ENCODE measurements at places on chromosomes 2 and 18.

GRCh38 chr2:168787098-168787781 is 15.2 kb upstream of the NOSTRIN start:
- DNase-seq, result no peak

GRCh38 chr2:144213797-144214196 is 306.1 kb downstream of the ZEB2 start:
- no peak for DNase-seq

DNA sequence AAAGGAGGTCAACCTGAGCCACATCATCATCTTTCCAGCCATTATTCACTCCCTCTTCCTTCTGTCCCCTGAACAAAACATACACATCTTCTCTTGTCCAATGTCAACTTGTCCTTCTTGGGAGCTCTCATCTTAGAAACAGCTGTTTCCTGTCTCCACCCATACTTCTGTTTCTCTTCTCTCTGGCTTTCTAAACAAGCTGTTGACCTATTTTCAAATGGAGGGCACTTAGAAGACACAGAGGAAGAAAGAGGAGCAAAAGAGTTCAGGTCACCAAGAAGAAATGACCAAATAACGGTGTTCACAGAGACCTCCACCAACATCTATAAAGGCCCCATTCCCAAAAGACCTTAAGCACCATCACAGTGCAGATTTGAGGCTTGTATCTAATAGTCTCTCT is 355.9 kb upstream of the HNRNPA3 start:
- no peak for DNase-seq

- no peak for DNase-seq
Observed at GRCh38 chr2:74544634-74545033, 9.1 kb downstream of the LOXL3 start.

- no peak for DNase-seq
Observed at GRCh38 chr2:132573444-132574007, 96.5 kb downstream of the LYPD1 start.

- DNase-seq, result no peak
Observed at GRCh38 chr2:45610281-45611019, 617 bp downstream of the SRBD1 start.

DNA sequence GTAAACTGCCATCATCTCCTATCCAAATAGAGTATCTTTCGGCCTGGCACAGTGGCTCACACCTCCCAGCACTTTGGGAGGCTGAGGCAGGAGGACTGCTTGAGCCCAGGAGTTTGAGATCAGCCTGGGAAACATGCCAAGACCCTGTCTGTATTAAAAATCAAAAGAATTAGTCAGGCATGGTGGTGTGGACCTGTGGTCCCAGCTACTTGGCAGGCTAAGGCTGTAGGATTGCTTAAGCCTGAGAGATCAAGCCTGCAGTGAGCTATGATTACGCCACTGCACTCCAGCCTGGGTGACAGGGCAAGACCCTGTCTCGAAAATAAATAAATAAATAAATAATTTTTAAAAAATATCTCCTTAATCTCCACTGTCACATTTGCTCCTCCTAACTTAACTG is 14.7 kb upstream of the ARPC2 start:
- DNase-seq, result no peak

GRCh38 chr2:191888400-191889166 is 41.7 kb upstream of the CAVIN2 start:
- DNase-seq, result no peak

DNA sequence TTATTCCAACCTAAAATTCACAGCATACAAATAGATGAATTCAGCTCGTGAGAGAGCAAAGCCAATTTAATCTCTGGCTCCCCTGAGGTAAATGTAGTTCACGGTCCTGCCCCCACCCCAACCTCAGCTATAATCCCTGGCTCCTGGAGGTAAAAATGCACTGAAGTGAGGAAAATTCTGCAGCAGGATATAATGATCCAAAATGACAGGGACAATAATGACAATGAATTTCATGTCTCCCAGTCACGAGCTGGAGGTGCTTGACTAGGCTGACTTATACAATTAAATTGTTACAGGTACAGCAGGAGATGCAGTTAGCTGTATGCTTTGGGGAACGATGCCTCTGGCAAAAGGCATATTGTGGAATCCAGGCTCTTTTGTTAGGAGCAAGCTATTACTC is 82.0 kb downstream of the GPD2 start:
- DNase-seq, result no peak

DNA sequence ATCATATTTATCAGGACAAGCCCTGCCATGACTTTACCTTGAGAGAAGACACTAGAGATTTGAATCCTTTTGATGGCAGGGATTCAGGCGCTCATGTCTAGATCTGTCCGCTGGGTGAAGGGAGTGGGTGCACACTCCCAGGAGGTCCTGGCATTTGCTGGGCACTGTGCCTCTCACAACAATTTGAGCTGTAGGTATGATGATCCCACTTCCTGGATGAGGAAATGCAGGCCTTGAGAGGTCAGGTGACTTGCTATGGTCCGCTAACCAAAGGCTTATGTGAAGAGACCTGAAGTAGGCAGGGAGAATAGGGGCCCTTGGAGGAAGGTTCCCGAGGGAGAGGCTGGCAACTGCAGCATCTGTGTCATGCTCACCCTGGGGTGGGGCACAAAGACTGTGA is 206.1 kb downstream of the HAUS1 start:
- DNase-seq, result no peak

- DNase-seq, result no peak
Observed at GRCh38 chr2:142665241-142665640, 212.2 kb upstream of the KYNU start.

GRCh38 chr2:175742367-175742766 is 259.7 kb downstream of the LNPK start:
- DNase-seq, result peak; percentile 55

- DNase-seq, result no peak
Observed at GRCh38 chr2:217445723-217446122, 557.1 kb downstream of the TNS1 start.

DNA sequence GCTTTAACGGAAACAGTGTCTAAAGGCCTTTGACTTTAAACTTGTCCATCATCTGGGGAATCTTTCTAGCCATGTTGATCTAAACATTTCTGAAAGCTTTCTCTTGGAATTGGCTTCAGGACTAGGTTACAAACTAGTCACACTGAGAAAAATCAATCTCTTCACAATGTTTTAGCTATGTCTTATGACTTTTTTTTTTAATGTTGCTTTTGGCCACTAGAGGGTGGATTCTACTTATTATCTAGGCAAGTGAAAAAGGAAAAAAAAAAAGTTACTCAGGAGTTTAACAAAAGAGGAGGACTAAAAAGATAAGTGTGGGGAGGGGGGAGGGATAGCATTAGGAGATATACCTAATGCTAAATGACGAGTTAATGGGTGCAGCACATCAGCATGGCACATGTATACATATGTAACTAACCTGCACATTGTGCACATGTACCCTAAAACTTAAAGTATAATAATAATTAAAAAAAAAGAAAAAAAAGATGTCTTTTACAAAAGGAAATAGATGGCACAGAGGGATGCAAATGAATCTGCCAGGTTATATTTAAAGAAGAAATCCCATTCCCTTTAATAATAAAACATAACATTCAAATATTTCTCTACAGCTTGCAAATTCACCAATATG is 160.4 kb upstream of the PID1 start:
- DNase-seq, result no peak

DNA sequence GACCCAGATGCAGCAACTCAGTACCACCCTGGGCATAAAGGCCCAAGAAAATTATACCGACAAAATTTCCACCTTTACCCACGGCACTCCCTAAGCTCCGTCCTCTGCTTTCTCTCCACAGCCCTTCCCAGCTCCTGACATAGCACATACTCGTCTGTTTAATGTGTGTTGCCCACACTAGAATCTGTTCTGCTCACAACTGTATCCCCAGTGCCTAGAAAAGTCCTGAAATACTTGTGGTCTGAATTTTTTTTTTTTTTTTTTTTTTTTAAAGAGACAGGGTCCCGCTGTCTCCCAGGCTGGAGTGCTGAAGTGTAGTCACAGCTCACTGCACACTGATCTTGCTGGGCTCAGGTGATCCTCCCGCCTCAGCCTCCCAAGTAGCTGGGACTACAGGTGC is 62.3 kb downstream of the ADCY3 start:
- DNase-seq, result no peak

DNA sequence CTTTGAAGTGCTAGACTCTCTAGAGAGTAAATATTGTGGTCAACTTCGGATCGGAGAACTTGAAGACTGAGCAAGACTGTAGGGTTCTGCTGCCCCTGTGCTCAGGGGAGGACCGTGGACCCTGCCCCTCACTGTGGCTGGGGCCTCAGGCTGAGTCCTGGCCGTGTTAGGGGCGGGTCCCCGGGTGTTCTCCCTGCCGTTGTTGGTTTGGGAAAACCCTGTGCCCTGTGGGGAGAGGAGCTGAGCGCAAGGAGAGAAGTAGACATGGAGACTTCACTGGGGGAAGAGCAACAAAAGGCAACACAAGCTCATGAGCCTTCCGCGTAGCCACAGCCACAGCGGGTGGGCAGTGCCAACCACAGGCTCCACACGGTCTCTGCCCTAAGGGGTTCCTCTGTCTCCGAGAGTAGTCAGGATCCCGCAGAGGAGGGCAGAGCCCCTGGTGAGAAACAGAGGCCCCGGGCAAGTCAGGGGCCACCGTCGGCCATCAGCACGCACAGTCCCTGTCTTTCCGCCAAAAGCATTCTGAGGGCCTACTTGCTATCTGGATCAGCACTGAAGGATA is 53.1 kb downstream of the NTSR2 start:
- DNase-seq, result no peak

DNA sequence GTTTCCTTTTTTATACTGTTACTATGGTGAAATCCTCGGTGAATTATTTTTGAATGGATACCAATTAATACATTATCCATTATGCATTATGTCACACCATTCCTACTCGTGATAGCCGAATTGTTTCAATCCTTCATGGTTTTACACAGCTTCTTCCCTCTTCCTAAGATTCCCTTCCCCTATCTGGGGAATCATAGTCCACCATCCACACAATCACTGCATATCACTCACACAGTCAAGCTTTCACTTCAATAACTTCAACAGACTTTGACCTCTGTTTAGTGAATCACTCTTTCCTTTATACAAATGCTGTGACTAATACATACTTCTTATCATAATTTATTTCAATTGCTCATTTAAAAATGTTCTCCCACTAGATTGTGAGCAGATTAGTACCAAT is 1108.1 kb upstream of the LRRTM1 start:
- DNase-seq, result no peak

GRCh38 chr2:98387478-98387877 is 41.2 kb downstream of the CNGA3 start:
- DNase-seq, result no peak

DNA sequence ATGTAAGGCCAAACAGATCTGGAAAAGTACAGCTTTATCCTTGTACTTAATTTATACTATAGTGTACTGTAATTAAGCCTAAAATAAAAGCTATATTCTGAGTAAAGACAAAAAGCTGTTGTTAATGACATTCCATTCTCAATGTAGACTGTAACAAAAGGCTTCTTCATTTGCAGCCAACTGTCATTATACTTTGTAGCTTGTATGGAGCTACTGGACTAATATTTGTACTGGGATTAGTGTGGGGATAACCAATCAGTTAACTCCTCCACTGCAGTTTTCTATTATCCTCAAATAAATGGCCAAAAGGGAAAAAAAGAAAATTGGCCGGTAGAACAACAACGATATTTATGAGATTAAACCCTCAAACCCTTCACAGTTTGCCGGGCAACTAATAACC is 66.5 kb downstream of the STK39 start:
- no peak for DNase-seq

DNA sequence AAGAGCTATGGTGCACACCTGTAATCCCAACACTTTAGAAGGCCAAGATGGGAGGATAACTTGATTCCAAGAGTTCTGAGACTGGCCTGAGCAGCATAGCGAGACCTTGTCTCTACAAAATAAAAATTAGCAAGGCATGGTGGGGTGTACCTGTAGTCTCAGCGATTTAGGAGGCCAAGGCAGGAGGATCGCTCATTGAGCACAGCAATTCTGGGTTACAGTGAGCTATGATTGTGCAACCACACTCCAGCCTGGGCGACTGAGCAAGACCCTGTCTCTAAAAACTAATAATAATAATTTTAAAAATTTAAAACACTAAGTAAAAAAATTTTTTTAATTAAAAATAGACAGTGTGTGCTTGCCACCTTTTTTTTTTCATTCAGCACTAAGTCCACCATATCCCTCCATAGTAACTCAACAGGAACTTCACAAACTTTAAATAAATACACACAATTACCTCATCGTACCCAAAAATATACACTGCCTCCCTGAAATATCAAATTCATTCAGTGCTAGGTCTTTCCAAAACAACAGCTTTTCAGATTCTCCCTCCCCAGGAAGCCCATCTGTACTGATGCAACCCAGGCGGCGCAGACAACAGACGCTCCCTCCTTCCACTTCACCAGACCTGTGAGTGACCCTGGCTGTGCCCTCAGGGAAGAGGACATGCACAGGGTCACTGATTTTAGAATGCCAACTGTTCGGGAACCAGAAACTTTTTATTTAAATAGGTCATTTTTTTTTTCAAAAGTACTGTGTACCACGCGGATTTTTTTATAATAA is 29.6 kb downstream of the FAM168B start:
- no peak for DNase-seq

DNA sequence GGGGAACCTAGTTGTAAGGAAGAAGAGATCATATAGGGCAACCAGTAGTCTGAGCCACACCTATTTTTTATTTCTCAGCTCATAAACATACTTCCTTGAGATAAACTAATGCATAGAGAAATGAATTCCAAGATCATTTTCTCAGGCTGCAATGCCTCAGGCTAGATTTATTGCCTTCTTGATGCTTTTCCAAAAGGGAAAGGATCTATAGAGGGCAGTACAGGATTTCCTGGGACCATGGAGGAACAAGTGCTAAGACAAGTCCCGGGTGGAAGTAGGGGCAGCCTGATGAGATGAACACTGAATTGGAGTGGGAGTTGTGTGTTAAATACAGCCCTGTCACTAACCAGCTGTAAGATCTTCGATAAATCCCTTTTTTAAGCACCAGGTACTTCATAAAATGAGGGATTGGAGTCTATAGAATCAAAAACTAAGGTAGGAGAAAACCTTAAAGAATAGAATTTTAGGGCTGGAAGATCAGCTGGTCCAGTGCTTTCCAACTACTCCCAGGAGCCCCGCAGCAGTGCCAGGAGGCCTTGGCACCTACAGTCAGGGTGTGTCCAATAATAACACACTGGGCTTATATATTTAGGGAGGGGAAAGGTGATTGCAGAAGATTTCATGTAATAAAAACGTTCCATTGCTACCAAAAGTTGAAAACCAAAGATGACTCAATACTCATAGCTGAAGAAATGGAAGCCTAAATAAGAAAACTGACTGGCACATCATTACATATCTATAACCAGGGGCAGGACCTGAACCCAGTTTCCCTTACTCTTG is 58.1 kb downstream of the SERTAD2 start:
- no peak for DNase-seq

DNA sequence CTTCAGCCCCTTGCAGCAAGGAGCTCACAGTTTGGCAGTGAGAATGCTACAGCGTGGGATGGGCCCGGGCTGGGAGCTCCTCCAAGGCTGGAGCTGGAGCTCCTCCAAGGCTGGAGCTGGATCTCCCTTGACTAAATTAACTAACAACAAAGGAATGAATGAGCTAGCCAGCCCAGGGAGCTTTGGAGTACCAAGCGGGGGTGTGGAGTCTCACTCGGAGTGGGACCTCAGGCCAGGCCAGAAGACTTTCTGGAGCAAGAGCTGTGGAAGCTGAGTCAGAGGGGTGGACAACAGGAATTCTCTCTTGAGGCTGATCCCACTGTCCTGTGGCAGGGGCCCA is 244.7 kb upstream of the HS6ST1 start:
- peak; percentile 83 for DNase-seq

- DNase-seq, result no peak
Observed at GRCh38 chr2:75337016-75337415, 137.7 kb upstream of the TACR1 start.

GRCh38 chr2:135875491-135876065 is 665 bp downstream of the MCM6 start:
- DNase-seq, result peak; percentile 20

GRCh38 chr2:55995211-55995610 is 71.6 kb upstream of the EFEMP1 start:
- DNase-seq, result no peak

All from non-pigmented ciliary epithelial cell (primary cell).